ENCODE measurements at places on chromosomes 11 and 22.

DNA sequence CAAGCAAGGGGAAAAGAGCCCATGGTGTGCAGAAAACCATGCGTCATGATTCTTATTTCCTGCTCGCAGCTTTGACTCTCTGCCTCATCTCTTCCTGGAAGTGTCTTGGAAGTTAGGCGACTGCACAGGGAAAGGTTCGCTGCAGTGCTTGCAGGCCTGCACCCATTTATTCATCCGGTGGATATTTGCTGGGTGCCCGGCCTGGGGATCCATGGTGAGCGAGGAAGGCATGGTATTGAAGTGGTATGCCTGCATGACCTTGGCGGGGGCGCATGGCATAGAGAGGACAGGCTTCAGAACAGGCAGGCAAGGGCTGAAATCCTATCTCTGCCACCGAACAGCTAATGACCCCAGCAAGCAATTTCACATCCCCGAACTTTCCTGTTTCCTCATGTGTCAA lies 40.6 kb downstream of the FAM83F start:
- DNase-seq: no peak

- no peak for DNase-seq
These were observed 166.0 kb downstream of the KIRREL3 start for GRCh38 chr11:126834573-126834972.

- no peak for DNase-seq
These were observed 18.2 kb upstream of the KIRREL3 start for GRCh38 chr11:127018683-127019279.

DNA sequence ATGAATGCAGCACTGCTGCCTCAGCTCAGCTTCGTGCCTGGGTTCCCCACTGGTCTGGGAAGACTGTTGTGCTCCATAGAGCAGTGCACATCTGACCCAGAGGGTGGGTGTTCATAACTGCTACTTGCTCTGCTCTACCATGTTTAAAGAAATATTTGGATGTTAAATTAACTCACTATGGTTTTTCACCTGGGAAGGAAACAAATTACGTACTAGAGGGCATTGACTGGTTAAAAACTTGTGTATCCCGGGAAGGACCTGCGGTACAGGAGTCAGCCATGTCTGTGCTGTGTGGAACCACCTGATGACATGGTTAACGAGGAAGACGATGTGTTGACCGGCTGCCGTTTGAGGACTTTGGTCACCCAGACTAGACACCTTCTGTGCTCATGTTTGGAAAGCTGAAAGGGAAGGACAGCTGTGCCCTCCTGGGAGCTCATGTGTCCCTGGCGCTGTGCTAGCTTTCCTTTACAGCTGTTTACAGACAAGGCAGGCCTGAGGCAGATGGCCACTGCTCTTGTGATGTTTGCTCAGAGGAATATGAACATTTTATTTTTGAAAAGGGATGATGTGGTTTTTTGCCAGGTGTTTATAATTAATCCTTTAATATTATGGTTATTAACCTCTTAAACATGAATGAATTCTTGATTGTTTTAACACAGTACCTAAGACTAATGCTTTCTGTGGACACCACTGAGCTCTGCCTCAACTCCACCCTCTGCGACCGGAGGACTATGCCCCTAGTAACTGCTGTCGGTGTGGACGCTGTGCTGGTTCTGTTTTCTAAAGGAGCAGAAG lies 14.3 kb upstream of the AIFM3 start:
- DNase-seq: no peak

DNA sequence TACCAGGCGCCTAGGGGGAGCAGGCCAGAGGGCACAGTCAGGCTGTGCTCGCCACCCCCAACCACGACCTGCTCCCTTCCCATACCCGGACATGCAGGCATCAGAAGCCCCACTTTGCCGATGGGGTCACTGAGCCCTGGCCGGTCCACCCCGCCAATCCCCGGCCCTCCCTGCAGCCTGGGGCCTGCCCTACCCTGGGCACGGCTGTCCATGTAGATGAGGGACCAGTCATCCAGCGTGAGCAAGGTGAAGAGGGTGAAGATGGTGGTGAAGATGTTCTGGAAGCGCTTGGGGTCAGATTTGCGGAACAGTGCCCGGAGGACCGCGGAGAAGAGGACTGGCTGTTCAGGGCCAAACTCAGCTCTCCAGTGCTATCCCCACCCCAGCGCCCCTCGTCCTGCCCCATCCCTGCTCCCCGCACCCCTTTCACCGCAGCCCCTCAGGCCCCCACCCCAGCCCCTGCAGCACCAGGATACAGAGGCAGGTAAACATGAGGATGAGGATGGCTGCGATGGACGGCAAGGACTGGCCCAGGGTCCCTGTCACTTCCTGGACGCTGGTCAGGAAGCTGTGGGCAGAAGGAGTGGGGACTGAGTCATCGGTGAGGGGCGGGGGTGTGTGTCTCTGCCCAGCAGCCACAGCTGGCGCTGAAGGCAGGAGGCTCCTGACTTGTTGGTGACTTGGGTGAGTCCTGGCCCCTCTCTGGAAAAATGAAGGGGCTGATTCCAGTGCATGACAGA lies 5.5 kb downstream of the CATSPER1 start:
- peak; percentile 85 for DNase-seq

- DNase-seq: no peak
These were observed 4.4 kb downstream of the BACE1-AS start for GRCh38 chr11:117295438-117296137.

DNA sequence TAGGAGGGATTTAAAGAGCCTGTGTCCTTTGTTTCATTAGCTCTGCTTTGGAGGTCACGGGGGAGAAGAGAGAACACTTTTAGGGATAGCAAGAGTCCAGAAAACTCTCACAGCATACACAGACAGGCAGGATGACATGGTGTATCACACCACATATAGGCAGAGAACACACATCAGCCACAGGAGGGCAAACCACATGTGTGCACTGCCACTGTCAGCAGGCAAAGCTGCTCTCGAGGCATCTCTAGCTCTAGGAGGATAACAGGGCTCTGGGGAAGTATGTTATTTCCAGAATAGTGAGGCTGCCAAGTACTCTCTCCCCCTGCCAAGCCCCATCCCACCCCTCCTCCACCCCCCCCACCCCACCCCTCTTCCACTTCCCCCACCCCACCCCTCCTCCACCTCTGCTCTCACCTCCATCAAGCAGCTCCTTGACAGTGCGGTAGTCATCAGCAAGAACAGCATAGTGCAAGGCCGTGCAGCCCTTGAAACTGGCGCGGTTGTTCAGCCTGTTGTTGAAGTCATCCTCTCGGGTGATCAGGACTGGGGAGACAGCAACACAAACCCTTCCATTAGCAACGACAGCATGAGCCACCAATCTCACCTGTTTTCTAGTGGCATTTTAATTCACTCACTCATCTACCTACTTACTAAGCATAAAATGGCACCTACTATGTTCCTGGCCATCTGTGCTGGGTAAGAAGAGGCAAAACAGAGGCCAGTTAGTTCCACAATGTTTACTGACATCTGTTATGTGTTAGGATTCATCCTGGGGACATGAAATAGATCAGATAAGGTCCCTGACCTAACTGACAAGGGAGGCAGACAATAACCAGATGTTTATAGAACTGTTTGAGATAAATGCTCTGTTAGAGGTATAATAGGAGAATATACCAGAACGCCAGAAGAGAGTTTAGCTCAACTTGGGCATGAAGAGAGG lies 75.6 kb downstream of the CLPB start:
- no peak for DNase-seq

Data from kidney tubule cell (primary cell).